Central memory CD4-positive, alpha-beta T cell (primary cell): ENCODE measurements at places on chromosomes 2 and 18.

- DNase-seq, result no peak
These were observed 2.9 kb downstream of the LRATD1 start for GRCh38 chr2:14635391-14635871.

GRCh38 chr18:33123862-33124518, 316.5 kb downstream of the CCDC178 start:
- no peak for DNase-seq

DNA sequence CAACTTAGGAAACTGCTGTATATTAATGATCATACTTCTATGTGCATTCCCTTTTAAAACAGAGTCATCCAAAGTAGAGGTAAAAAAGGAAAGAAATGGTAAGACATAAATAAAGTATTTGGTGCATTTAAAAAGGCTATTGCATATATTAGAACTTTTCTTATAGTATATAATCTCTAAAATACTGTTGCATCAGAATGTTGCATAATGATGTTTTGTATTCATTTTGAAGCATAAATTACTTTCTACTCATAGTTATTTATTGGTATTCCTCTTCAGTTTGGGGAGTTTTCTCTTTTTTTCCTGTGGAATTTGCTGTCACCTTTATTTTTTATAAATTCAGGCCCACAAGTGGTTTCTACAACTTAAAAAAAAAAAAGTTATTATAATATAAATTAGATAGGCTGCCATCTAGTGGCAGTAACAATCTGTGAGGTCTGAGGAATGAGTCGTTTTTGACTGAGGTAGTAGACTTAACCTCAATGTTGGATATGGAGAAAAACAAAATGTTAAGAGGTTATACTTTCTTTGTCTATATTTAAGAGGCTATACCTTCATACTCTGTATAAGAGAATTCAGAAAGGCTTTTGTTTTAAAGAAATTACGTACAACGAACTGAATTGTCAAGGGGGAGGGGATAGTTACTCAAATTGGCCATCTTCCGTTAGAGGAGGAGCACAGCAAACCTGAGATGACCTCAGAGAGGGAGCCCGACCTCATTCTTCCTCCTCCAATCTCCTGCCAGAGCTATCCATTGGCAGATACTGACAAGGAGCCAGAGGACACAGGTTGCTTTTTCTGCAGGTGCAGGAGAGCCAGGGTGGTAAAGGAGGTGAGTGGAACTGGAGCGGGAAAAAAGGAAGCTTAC, 23.8 kb downstream of the ANKAR start:
- DNase-seq, result peak; percentile 42

- no peak for DNase-seq
These were observed 123.5 kb upstream of the CAPN13 start for GRCh38 chr2:30930716-30931115.

DNA sequence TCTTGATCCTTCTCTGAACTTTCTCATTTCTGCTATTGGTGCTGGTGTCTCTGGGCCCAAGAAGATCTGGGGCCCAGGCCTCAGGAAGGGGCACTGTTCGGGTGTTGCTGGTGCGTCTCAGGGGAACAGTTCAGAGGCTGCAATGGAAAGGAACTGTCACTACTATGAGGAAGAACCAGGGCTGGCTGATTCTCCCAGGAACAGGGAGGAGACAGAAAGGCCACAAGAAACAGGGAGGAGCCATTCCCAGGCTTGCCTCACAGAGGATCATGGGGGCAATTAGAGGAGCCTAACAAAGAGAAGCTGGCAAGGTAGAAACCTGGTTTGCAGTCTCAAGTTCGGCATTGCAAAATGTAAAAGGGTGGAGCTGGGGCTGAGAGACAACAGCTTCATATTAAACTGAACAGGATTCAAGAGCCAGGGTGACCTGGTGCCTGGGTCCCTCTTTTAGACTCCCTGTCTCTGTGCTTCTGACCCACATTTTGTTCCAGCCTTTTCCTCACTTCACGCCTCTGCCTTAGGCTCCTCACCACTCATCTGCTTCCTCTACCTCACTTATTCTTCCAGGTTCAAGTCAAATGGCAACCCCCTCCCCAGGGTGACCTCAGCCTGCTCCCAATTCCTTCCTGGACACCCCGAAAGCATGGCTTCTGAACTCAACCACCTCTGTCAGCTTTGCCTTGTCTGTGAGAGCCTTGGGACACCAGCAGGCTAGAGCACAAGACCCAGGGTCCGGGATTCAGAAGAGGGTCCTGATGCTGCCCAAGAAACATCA, 58.4 kb downstream of the GYPC start:
- DNase-seq, result no peak

GRCh38 chr2:202909394-202910192, 1.9 kb downstream of the WDR12 start:
- DNase-seq, result no peak

GRCh38 chr2:176415174-176415895, 146.1 kb downstream of the MTX2 start:
- DNase-seq, result no peak

DNA sequence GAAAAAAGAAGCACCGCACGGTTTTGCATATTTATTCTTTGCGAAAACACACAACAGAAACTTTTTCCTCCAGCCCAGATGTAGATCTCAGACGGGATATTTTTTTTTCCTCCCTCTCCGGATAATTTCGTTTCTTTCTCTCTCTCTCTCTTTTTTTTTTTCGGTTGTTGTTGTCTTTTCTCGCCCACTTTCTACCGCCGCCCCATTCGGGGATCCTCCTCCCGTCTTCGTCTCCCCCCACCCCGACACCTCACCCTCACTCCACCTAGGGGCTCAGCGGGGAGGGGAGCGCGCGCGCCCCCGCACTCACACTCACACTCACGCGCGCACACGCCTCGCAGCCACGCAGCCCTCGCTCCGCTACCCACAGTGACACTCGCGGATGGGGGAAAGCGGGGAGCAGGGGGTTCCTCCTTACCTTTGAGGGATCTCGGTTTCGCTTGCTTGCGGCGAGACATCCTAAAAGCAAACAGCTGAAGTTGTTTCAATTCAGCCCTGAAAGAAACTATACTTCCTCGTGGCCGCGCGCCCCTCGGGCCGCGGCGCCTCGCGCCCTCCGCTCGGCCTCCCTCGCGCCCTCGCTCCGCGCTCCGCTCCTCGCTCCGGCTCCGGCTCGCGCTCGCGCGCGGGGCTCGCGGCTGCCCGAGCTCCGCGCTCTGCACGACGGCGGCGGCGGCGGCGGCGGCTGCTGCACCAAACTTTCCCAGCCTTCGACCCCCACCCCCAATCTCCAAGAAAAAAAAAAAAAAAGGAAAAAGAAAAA, 1.3 kb downstream of the ZNF521 start:
- DNase-seq, result no peak

- no peak for DNase-seq
These were observed 67.6 kb downstream of the LDAH start for GRCh38 chr2:20755132-20755800.

DNA sequence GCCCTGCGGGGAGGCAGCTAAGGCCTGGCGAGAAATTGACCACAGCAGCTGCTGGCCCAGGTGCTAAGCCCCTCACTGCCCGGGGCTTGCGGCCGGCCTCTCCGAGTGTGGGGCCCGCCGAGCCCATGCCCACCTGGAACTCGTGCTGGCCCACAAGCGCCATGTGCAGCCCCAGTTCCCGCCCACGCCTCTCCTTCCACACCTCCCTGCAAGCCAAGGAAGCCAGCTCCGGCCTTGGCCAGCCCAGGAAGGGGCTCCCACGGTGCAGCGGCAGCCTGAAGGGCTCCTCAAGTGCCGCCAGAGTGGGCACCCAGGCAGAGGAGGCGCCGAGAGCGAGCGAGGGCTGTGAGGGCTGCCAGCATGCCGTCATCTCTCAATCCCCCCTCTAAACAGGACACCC, 304.6 kb upstream of the FAM98A start:
- DNase-seq, result no peak

- DNase-seq, result no peak
These were observed 638.8 kb upstream of the VRK2 start for GRCh38 chr2:57407772-57408201.

DNA sequence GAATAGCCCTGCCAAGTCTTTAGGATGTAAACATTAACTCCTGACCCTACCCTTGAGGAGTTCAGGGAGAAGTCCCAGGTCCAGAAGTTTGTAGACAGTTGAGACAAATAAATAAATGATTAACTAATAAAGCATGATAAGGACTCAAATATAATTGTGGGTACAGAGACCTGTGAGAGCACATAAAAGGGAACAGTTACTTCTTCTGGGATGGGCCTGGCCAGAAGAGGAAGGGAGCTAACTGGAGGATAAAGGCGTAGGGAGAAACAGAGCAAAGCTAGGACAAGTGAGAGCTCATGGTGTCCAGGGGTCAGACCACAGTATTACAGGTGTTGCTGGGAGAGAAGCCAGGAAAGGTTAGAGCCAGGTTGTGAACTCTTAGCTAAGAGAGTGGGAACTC, 3.0 kb downstream of the LCLAT1 start:
- DNase-seq, result no peak

GRCh38 chr2:62641410-62641843, 64.1 kb upstream of the EHBP1 start:
- DNase-seq, result no peak

DNA sequence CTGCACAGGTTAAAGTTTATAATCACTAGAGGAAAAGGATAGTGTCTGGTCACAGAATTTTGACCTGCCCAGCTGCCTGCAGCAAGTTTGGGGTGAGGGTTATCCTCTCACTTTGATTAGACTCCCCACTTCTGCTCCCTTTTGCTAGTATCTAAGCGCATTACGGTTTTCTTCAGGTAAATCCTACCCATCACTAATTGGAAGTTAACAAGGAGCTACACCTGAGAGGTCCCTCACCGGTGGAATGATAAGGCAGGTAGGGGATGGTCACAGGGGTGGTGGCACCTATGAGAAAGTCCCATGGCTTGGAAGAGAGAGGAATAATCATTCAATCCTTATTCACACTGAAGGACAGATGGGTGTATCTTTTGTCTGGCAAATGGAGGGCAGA, 7.6 kb downstream of the BCL2 start:
- no peak for DNase-seq

DNA sequence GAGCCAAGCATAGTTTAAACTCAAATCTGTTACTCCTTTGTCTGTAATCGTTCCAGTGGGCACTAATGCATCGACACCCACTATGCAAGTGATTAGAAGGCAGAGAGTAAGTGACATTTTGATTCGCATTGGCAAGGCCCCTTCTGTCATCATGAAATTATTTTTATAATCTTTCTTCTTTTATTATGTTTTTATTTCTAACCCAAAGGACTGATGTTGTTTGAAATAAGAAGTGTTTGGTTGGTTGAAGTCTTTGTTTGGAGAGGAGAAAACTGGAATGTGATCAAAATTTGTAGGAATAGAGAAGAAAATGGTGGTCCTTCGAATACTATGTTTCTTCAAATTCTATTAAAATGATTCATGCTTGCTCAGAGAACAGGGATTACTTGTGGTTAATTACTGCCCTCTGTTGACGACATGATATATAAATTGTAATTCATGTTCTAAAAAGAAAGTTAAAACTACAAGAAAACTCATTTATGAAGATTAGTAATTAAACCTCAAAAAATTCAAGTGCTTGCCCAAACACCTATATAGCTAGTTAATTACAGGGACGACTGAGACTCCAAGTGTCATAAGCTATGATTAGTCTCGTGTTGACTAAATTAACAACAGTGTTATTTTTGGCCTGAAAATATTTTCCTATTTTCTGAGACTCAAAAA, 26.4 kb upstream of the TFPI start:
- no peak for DNase-seq

GRCh38 chr2:241288324-241288888, 27.1 kb downstream of the HDLBP start:
- DNase-seq, result no peak

DNA sequence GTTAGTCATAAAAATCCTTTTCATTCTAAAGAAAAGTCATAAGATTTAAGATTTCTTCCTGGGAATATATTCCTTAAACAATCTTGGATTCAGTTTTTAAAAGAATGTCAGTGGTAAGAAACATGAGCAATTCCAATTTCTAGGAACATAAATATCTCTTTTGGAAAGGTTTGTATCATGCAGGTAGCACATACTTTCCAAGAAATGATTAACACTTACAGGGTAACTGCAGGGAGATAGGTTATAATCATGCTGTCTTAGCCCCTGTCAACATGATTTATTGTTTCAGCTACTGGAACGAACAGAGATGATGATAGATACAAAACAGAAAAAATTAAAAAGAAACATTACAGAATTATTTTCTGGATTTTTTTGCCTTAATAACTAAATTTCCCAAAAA, 1537.7 kb downstream of the LRP1B start:
- DNase-seq, result no peak

DNA sequence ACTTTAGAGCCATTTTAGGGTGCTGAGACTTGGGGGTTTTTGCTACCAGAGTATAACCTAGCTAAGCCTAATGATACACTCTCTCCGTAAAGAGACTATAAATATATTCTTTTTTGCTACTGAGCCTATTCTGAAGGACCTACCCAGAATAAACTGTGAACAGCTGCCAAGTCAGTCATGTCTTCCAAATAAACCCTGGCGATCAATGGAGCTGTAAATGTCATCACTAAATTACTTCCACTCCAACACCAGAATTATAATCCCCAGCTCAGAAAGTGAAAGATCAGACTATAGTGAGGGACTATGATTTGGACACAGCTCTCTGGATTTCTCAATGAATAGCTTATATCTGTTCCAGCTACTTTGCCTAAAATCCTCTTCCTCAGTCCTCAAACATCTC, 178.9 kb downstream of the METTL4 start:
- DNase-seq, result no peak

DNA sequence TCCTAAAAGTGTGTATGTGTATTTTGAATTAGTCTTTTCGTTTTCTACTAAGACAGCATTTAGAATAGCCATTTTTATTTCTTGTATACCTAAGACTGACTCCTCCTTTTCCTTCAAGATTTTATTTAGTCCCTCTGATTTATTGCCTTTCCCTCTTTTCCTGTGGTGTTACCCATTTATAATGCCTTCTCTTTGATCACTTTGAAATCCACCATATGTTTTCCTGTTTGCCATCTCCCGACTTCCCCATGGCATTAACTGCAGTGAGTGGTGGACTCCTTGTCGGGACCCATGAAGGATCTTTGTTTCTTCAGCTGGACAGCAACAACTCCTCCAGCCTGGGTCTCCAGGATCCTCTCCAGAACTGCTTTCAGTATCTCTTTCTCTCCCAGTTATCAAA, 160.7 kb downstream of the CSRNP3 start:
- no peak for DNase-seq
